ENCODE measurements at places on chromosomes 5 and 9.
A peak's percentile ranks its signal among the peaks of the same experiment; 100 is the strongest.

DNA sequence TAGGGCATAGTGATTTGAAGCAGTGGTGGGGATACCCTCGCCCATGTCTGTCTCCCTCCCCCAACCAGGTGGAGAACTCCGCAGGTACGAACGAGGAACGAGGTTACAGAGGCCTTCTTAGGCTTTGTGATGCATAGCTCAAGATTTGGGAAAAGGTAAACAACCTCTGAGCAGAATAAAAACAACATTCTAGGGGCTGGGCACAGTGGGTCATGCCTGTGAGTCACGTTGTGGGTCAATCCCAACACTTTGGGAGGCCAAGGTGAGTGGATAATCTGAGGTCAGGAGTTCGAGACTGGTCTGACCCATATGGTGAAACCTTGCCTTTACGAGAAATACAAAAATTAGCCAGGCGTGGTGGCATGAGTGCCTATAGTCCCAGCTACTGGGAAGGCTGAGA lies 3.6 kb upstream of the LCP2 start:
- DNase-seq: no peak

DNA sequence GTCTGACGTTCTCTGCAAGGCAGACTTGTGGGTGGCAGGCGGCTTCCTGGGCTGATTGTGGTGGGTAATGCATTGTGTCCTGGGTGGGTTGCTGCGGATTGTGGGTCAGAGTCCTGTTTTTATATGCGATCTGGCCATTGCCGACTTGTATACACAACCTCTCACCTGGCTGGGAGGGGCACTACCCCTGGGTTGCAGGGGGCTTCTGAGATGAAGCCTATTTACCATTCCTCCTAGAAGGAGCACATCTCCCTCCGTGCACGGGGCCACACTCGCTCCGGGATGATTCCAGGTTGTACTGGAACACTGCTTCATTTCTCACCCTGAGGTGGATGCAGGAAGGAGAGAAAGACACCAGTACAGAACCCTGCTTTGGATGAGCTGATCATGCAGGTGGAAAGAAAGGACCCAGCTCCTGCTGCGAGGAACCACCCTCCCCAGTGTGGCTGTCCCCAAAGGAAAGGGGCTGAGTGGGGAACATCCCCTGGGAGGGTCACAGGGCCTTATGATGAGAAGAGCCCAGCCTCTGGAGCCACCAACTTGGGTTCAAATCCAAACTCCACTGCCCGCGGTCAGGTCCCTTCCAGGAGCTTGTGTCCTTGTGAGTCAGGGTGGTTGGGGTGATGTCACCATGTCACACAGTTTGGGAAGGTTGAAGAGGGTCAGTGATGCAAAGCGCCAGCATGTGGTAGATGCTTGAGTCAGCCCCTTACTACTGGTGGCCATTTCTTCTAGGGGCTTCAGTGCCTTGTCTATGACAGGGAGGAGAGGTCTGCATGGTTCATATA lies 151.8 kb upstream of the COL5A1 start:
- DNase-seq: peak; percentile 47

DNA sequence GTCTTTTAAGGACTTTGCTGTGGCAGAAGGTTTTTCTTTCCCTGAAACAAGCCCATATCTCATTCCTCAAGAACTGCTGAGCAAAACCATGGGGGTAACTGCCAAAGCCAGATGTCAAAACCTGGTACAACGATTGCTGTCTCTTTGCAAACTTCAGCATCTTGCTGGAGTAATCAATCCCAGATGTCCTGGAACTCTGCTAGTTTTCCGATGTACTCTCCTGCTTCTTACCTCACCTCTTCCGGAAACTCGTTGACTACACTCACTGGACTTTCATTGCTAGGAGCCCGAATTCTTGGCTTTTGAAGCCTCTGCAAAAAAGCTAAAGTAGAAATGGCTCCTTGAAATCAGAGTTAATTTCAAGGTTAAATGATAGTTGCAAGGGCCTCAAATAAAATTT lies 23.3 kb downstream of the RAD1 start:
- DNase-seq: no peak

DNA sequence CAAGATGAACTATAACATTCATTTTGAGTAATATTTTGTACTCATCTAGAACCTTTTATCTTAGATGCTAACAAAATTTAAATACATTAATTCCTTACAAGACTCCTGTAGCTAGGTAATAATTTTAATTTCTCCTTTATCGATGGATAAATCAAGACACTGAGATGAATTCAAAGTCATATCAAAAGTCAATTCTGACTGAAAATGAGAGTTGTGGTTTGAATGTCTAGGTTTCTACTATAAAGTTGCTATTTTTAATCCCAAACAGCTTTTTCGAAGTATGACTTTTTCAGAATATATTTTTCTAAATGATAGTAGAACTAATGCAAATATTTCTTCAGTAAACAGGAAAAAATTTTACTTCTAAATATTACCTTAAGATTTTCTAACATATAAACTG lies 491.7 kb upstream of the FAM174A start:
- no peak for DNase-seq

GRCh38 chr9:4375424-4376200 lies 75.7 kb upstream of the GLIS3 start:
- no peak for DNase-seq

GRCh38 chr5:10903786-10904560 lies 142.9 kb upstream of the DAP start:
- no peak for DNase-seq

GRCh38 chr9:357560-357959 lies 142.9 kb downstream of the DOCK8 start:
- no peak for DNase-seq

DNA sequence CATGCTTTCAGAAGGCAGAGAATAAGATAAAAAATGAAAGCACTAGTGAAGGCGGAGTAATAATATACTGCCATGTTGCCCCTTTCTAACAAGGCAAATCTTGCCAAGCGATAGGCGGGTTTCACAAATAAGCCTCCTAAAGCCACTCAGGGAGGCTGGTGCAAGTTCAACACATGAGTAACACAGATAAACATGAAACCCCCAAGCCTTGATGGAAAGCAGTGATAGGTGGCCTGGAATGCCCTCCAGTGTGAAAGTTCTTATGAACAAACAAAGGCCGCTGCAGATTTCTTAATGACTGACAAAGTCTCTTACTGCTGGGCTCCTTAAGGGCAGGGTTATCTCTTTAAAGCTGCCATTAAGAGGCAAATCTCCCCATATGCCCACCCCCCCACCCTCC lies 154.7 kb downstream of the ZDHHC21 start:
- DNase-seq: no peak

DNA sequence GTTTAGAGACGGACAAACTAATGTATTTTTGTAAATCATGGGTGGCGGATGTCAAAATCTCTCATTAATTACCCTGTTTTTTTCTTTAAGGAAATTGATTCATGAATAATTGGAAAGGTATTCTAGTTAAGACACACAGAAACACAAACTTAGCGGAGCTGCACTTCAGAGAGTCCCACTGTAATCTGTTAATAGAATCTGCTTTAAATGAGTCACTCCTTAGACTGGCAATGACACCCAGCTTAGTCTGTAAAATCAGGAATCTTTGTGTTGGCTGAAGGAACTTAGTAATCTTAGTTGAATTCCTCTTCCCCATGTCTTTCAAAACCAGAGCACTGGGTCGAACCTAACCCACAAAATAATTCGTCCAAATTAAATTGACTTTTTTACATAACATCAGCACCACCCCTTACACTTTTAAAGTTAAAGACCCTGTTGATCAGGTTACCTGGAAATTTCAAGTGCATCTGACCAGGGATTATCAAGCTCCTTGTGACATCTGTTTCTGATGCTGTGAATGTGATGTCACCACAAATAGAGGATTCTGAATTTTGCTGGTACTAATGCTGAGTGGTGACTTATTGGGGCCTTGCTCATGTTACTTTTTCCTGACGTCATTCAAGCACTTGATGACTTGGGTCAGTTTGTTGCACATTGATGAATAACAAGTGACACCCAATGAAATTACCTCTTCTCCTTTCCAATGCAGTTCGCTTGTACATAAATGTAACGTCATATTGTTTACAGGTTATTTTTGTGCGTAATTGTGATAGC lies 313.6 kb downstream of the KCTD16 start:
- DNase-seq: no peak

DNA sequence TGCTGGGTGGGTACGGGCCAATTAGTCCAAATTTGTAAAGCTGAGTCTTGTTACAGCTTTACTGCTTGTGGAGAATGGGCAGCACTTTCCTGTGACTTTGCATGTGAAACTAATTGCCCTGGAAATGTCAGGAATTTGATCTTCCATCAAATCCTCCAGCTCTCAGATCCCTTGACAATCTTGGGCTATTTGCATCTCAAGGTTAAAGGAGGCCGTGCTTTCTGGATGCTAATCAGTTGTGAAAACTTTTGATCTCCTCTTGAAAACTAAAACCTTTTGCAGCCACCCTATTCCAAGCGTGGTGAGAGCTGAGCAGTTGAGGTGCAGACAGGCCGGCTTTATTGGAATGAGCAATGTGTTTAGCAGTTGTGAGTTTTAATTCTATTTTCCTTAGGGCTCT lies 68.0 kb upstream of the CLINT1 start:
- no peak for DNase-seq

- no peak for DNase-seq
Measured at GRCh38 chr5:24401773-24402172, 243.0 kb downstream of the CDH10 start.

GRCh38 chr9:118618849-118619248 lies 750.4 kb downstream of the BRINP1 start:
- DNase-seq: no peak

GRCh38 chr5:139443831-139444453 lies 4.6 kb upstream of the DNAJC18 start:
- DNase-seq: no peak

DNA sequence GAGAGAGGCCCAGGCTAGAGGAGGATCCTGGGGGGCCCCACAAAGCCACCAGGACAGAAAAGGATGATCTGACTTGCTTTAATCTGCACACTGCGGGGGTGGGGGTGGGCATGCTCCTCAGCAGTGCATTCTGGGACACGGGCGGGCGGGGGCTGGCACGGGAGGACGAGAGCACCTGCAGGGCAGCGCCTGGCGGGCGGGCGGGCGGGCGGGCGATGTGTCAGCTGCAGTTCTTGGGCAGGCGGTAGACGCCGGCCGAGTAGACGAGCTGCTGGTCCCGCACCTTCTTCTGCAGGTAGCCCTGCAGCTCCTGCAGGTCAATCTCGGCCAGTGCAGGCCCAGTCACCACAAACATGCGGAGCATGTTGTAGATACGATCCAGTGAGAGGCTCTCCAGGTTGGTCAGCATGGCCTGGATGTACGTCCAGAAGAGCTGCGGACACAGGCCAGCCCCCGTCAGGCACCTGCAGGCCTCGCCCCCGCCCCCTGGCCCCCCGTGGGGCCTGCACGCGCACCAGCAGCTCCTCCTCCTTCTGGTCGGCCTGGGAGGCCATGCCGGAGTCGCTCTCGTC lies 3.0 kb upstream of the TMEM210 start:
- no peak for DNase-seq

GRCh38 chr9:84779883-84780282 lies 110.4 kb downstream of the NTRK2 start:
- no peak for DNase-seq

DNA sequence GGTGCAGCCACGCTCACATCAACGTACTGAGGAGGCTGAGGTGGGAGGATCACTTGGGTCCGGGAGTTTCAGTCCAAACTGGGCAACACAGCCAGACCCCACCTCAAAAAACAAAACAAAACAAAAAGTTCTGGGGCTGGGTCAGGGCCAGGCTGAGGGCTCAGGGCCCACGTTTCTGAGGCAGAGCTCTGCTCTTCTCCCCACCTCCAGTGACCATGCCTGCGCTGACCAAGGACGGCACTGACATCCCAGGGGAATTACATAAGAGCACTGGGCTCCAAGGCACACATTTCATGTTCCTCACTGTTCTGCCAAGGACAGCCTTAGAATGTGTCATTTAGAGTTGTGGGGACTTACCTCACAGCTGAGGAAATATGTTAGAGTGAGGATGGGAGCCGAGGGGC lies 40.4 kb upstream of the TESK1 start:
- DNase-seq: no peak

DNA sequence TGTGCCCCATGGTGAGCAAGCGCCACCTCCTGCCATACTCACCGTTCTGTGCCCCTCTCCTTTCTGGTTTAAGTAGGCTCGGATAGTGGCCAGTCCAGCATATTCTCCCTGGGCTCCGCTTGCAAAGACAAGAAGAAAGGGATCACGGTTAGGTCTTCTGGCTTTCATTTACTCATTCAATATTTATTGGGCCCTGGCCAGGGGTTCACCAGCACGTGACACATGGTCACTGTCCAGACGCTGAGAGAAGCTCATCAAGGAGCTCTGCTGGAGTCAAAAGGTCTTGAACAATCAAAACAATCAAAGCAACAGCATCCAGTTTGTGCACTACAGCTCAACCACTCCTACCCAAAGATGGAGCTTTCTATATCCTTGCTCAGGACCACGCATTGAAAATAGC lies 80.2 kb downstream of the GLDC start:
- DNase-seq: no peak

GRCh38 chr9:8852301-8852864 lies 1052.8 kb upstream of the DMAC1 start:
- DNase-seq: no peak

DNA sequence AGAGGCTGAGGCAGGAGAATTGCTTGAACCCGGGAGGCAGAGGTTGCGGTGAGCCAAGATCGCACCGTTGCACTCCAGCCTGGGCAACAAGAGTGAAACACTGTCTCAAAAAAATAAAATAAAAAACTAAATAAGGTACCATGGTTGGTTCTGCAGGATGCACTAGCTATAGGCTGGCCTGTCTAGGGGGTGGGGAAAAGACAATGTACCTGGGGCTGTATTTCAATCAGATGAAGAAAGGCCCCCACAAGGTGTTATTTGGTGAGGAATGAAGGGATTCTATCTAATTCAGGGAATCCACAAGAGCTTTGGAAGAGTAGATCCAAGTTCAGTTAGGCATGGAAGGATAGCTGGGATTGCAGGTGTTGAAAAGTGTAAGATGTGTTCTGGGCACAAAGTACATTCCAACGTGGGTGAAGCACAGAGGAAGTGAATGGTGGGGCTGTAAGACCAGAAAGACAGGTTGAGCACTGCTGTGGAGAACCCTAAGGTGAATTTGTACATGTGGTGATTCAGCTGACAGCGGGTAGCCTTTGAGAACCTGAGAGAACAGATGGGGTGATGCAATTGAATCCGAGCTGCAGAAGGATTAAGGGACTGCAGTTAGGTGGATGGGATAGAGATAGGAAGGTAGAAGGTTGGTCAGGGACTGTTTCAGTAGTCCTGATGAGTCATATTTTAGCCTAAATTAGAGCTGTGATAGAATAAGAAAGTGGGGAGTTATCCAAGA lies 71.8 kb downstream of the CAST start:
- DNase-seq: no peak
